ENCODE measurements at places on chromosomes 16 and 17.

DNA sequence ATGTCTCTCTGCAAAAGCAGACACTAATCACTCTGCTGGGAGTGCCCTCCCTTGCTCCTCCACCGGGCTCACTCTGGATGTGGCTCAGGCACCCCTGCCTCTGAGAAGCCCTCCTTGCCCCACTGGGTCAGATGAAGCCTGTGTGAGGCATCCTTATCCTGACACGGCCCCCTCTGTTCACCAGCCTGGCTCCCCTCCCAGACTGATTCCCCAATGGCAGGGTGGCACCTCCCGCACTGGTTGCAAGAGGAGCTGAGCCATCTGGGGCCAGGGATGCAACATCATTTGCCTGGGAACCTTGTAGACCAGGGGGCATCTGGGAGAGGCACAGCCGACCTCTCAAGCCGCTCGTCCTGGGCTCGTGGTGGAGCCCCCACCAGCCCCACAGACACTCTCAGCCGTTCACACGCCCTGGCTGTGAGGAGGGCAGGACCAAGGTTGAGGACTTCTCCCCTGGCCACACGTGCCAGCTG is 6.7 kb downstream of the SMTNL2 start:
- DNase-seq = no peak

GRCh38 chr16:2333772-2334379 is 6.7 kb downstream of the ABCA3 start:
- DNase-seq = no peak

GRCh38 chr17:6448473-6448872 is 4.2 kb downstream of the PIMREG start:
- peak; percentile 47 for DNase-seq

DNA sequence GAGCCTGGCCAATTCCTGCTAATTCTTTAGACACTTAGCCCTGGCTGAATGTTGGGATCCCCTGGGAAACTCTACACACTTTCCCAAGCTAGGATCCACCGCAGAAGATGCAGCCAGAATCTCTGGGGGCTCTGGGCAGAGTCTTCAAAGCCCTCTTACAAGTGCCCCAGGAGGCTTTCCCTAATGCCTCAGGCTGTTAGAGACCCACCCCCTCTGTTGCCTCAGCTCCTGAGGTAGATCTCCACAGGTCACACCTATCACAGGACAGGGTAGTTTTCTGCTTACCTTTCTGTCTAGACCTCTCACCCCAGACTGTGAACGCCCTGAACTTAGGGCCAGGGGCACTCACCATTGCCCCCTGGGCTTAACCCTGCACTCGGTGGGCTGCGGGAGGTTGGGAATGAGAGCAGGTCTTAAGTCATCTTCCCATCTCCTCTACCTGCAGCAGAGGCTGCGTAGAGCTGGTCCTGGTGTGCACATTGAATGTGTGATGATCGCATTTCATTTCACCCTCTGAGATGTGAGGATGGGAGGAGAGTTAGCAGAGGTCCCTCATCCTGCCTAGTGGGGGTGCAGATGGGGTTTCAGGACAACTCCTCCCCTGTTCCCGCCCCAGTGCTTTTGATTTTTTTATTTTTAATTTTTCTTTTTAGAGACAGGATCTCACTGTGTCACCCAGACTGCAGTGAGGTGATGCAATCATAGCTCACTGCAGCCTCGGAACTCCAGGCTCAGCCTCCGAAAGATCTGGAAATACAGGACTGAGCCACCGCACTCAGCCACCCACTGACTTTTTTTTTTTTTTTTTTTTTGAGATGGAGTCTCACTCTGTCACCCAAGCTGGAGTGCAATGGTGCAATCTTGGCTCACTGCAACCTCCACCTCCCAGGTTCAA is 89.0 kb upstream of the LHX1 start:
- DNase-seq = peak; percentile 3

DNA sequence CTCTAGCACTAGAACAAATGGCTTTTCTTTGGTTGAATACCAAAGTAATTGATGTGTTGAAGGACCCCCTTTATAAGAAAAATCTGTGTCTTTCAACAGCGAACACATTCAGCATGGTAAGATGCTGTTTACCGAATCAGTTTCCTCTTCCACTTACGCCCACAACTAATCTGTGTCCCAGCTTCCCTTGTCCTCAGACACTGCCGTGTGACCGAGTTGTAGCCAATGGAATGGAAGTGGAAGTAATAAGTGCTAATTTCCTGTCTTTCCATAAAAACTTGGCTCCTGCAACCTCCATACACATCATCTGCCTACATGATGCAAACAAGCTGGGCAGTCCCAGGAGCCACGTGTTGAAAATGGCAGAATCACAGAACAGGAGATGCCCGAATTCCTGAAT is 10.4 kb downstream of the CDIPT start:
- DNase-seq = no peak

- DNase-seq = no peak
These were observed 38.0 kb downstream of the PRMT7 start for GRCh38 chr16:68348639-68349445.

- DNase-seq = no peak
These were observed 257.3 kb downstream of the CA10 start for GRCh38 chr17:51901242-51901641.

GRCh38 chr16:67441271-67441753 is 10.4 kb downstream of the HSD11B2 start:
- DNase-seq = no peak

GRCh38 chr17:9612006-9612405 is 33.3 kb upstream of the USP43 start:
- no peak for DNase-seq

- no peak for DNase-seq
These were observed 214.3 kb upstream of the CDH5 start for GRCh38 chr16:66152181-66152580.

DNA sequence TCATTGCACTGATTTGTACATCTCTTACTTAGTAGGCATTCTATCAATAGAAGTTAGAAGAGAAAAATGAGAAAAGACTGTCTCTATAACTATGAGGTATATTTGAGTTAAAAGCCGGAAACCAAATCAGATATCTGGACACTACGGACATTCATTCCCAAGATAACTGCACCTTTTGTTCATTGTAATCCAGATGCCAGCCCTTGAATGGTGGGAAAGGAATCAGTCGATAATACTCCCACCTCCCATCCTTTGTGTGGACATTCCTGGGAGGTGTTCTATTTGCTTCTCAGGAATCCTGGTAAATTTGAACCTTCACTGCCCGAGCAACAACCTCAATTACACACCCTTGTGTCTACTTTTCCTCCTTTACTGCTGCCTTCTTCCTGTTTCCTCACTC is 225.2 kb downstream of the CHD9NB start:
- DNase-seq = no peak

GRCh38 chr16:16797239-16797638 is 418.3 kb downstream of the NPIPA7 start:
- no peak for DNase-seq

DNA sequence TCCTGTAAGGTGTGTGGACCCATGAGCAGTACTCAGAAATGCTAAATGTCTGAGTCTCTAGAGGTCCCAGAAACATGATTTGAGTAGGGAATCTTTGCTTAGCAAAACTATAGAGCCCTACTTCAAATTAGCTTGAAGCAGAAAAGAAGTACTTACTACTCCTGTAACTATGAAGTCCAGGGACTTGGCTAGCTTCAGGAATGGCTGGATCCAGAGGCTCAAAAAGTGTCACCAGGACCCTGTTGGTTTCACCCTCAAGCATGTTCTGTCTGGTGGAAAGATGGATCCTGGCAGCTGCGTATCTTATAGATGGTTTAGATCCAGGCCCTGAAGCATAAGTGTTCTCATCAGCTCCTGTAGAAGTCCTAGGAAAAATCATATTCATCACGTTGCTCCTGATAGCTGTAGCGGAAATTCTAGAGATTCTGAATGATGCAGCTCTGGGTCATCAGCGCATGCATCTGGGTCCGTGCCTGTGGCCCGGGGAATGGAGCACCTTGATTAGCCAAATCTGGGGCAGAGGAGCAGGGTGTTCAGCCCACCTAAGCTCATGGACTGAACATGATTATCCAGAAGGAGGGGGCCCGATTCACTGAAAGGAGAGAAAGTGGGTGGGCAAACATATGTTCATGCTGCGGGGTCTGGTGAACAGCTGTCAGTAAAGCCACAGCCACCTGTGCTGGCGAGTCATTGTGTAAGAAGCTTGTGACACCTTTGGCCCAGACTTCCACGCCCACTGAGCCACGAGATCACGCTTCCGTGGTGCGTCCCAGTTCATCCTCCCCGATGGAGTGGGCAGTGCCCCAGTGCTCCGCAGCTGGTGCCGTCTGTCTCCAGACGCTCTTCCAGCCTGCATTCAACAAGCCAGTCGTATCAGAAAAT is 260.6 kb downstream of the CPPED1 start:
- no peak for DNase-seq

DNA sequence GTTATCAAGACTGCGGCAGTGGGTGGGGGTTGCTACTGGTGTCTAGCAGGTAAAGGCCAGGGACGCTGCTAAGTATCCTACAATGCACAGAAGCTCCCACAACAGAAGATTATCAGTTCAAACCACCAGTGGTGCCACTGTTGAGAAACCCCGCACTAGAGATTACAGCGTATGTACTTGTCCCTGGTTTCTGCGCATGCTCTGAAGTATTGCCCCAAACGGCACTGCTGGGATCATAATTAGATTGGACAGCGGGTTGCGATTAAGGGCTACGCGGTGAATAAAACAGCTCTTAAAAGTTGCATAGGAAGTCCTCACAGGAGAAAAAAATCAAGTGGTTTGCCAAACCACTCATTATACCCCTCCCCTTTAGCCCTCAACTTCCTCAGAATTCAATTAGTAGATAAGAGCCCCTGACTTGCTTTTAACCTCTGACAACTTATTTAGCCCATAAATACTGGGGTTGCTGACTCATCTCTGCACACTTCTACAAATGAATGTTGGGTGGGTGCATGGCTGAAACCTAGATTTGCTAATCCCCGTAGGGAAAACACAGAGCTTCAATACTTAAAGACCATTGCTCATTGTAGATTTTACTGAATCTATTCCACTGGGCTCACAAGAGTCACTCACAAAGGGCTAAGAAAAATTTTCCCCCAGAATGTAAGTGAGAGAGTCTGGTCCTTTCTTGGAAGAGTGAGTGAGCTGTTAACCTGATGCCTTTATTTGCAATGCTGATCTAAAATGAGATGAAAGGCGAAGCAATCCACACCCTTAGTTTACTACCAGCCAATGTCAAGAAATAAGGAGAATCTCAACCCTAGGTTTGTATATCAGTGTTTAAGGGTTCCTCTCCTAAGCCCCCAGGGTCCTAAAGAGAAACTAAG is 91.8 kb downstream of the RGS9 start:
- no peak for DNase-seq

DNA sequence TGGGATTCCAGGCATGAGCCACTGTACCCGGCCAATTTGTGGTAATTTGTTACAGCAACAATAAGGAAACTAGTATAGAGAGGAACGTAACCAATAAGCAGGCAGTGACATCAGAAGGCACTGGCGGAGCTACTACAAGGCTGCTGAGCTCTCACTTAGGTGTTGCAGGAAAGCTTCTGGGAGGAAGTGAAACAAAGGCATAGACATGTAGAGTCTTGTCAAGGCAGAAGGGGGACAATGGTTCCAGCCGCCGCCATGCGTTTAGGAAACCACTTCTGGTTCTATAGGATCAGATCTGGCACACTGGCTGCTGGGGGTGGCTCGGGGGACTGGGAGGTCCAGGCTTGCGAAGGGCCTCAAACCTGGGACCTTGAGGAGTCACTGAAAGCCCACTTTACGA is 9.4 kb upstream of the CPSF4L start:
- DNase-seq = no peak

Data from spleen (tissue), 13 donors.